ENCODE measurements at places on chromosomes 1 and 21.

DNA sequence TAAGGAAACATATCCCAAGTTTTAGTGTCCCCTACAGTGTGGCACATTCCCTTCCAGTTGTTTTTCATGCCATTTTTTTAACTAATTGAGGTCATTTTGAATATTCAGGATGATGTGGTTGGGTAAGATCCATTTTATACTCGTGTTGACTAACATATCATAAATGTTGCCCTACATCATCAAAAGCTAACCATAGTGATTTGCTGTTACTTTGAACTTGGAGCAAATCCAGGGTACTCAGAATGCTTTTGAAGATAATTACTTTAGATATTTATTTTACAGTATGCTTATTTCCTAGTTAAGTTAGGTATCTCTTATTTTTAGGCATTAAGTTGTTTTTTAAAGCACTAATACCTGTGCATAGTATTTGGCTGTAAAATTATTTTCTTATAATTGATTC lies 57.8 kb downstream of the DYRK1A start:
- DNase-seq = no peak

GRCh38 chr1:196063952-196064351 lies 544.3 kb downstream of the KCNT2 start:
- no peak for DNase-seq

DNA sequence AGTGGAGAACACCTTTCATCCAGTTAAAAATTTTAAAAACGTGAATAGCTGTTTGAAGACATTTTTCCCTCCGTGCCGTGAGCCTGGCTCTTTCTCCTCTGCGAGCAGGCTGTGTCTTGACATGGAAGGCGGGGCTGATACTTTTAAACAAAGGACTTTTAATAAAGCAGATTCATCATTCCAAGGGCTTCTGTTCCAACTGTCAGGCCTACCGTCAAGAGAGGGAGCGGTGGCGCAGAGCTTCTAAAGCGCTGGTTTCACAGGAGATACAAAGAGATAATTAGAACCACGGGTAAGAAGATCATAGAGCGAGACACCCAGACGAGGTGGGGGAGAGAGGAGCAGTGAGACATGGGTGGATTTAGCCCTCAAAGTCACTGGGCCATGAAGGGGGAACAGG lies 247.4 kb upstream of the C1orf174 start:
- DNase-seq = no peak

DNA sequence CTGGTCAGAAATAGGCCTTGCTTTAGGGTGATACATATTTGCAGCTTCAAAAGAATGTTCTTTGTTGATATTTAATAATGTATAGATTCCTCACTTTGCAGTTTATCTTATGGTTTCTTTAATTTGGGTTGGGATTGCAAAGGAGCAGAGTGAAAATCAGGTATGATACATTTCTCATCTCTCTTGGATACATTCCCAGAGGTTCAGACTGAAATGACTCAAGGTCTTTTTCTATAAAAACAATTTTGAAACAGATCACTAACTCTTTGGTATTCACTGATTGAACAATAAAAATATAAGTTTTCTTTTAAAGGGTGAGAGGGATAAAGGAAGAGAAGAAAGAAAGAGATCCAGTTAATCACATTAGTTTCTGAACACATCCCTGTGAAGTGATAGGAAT lies 606.5 kb upstream of the CAMK1G start:
- no peak for DNase-seq

GRCh38 chr1:81558291-81559076 lies 242.2 kb upstream of the ADGRL2 start:
- no peak for DNase-seq

DNA sequence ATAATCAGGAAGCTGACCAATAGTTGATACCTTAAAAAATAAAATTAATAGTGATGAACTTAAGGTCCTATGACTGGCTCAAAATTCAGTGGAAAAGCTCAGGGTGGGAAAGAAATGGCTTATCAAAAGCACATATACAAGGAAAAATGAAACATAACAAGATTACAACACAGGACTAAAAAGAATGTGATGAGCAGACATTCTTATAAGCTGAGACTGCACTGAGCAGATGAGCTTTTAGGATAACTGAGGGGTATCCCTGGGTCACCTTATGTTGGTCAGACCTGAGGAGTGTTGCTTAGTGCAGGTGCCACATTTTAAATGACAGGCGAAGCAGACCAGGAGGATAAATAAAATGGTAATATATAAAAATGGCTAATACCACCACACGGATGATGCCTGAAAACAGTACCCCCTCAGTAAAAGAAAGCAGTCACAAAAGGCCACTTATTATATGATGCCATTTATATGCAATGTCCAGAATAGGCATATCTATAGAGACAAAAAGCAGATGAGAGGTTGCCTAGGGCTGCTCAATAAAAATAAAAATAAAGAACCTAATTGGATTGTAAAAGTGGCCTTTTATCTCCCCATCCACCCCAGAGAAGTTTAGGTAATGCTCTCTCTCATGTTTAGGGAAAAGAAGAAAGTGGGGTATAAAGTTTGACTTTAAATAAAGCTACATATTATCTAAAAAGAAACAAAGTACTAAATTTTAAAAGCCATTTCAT lies 163.9 kb downstream of the SLC45A1 start:
- no peak for DNase-seq

Data from suppressor macrophage treated with lipopolysaccharide for 1 hour (primary cell).